ENCODE measurements at places on chromosomes 5 and 9.

GRCh38 chr9:136521537-136521936 lies 24.3 kb downstream of the NOTCH1 start:
- DNase-seq, result no peak

DNA sequence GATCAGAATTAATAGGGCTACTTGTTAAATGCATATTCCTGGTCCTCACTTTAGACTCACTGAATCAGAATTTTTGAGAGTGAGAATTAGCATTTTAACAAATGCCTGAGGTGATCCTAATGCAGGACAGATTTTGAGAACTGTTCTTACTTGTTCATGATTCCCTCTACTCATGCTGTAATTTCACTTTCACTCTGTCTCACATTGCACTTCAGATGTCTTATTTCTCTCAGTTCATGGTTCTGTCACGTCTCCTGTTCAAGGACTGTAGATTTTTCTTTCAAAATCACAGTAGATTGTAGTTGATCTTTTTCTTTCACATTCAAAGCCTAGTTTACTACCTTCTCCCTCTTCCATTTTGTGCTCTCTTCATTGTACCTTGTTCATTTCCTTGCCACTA lies 54.3 kb downstream of the ADGRV1 start:
- no peak for DNase-seq

GRCh38 chr9:104970271-104970987 lies 42.5 kb upstream of the ABCA1 start:
- DNase-seq, result no peak

DNA sequence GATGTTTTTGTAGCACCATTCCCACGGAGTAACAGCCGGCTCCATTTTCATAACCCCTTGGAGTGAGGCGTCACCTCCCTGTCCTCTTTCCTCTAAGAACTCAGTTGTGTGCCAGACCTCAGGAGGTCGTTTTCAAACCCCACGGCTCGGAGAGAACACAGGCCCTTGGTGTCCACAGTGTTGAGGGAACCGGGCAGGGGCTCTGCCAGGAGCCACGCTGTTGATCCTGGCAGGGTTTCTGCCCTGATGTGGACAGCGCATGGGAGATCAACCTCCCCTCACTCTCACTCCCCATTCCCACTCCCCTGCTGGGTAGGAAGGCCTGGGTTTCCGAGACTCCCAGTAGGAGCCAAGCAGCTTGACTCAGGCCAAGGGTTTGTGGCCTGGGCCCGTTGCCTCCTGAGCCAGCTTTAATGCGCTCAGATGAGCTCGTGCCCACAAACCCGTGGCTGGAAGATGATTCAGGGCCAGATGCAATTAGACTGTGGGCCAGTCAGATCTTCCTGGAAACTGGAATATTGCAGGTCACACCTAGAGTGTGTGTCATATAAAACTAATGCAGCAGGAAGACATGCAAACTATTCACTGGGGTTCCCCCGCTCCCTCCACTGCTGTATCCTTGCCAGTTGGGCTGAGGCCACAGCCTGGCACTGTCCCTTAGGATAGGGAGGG lies 133.4 kb downstream of the SLC12A2 start:
- DNase-seq, result no peak

DNA sequence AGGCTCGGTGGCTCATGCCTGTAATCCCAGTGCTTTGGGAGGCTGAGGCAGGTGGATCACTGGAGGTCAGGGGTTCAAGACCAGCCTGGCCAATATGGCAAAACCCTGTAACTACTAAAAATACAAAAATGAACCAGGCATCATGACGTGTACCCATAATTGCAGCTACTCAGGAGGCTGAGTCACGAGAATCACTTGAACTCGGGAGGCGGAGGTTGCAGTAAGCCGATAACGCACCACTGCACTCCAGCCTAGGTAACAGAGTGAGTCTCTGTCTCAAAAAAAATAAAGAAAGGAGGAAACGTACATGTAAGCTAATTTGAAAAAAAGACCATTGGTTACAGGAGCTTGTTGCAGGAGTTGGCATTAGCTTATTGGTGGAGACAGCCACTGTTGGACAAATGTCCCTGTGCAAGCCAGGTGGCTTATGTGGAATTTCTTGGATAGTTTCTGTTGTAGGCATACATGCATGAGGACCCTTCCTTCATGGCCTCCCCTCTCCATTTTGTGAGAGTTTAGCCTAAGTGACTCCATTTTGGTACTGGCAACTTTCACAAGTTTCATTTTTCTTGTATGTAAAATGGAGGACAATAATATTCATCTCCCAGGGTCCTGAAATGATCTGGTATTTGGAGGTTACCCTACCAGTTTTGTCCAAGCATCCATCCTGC lies 16.8 kb upstream of the RAB14 start:
- no peak for DNase-seq

DNA sequence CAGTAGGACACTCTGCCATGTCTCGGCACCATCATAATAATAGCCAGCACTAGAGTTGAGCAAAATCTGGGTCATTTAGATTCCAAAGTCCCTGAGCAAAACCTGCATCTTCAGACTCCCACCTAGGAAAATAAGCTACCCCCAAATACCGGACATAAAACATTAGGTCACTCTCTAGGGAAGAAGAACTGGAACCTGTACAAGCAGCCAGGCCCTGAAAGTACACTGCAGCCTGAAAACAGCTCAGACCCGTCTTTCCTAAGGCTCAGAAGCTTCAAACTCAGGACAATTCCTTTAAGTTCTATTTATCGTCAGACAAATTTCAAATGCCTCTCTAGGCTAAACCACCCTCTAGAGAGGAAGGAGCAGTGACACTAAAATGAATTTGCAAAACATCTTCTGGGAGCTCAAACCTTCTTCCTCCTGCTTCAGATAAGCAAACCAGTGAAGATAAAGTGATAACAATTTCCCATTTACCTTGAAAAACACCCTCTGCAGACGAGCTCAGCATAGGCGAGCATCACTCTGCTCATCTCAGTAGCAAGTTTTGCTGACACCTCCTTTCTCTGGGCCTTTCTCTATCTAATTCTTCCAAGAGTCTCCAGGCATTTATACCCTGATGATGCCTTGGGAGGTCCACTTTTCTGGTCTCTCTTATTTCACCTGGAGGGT lies 34.0 kb downstream of the ADAM19 start:
- no peak for DNase-seq

DNA sequence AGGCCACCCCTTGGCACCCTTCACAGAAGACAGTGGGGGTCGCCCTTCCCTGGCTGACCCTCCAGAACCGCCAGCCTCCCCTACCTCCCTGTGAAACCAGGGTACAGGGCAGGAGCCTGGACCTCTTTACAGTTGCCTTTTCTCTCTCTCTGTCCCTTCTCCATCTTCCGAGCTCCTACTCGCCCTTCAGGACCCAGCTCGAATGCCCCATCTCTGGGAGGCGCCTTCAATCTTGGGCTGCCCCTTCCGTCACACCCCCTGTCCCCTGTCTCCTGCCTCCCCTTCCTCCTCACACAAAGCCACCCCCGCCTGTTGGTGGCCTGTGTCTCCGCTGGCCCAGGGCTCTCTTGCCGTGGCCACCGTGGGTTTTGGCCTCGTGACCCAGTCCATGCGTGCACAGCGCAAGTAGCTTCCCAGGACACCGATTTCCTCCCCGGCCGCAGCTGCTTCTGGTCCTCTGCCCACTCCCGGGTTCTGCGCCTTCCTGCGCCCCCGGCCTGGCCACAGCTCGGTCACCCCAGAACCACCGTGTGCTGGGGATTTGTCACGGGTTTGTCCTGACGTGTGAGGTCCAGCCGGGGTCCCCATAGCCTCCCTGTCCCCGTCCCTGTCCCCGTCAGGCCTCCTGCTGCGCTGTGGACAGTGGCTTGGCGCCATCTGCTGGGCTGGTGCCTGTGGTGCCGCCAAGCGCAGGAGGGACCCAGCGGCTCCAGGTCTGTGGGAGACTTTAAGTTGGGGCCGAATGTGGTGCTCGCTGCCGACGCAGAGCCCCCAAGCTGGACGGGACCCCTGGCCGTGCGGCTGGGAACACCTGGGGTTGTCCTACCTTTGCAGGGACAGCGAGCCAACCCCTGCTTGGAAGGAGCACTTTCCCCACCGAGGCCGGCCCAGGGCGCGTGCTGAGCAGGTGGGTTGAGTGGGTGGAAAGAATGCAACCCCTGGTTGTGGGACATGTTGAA lies 4.0 kb upstream of the TMEM250 start:
- peak; percentile 86 for DNase-seq

Data from erythroblast (primary cell).